Endothelial cell (in vitro differentiated cells): ENCODE measurements at places on chromosomes 6 and 20.

DNA sequence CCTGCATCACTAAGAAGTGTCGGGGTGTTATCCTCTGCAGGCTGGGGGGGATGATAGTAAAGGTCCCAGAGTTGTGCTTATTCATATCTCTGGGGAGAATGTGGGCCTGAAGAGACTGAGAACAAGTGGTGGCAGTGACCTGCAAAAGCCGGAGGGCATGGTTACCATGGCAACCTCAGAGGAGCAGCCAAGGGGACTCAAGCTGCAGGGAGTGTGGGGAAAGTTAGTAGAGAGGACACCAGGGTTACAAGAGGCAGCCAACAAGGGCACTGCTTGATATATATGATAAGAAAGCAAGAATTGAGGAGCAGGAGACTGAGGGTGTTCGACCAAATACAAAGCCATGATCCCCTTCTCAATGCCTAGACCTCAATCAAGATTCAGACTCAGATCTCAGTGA, 46.1 kb downstream of the HLA-F start:
- no peak for DNase-seq

- DNase-seq: peak; percentile 71
These were observed 644 bp downstream of the OARD1 start for GRCh38 chr6:41071501-41071922.

GRCh38 chr6:160464744-160465143, 116.6 kb downstream of the SLC22A3 start:
- no peak for DNase-seq

DNA sequence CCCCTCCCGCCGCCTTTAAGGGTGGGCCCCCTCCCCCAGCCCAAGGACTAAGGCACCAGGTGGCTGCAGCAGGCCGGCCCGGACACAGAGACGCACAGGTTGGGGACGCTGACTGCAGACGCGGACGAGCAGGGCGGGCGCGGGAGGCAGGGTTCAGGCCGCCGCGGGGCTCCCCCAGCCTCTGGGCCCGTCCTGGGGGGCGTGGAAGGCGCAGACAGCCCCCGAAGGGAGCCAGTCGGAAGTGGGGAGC, 9.3 kb downstream of the DUSP15 start:
- no peak for DNase-seq

DNA sequence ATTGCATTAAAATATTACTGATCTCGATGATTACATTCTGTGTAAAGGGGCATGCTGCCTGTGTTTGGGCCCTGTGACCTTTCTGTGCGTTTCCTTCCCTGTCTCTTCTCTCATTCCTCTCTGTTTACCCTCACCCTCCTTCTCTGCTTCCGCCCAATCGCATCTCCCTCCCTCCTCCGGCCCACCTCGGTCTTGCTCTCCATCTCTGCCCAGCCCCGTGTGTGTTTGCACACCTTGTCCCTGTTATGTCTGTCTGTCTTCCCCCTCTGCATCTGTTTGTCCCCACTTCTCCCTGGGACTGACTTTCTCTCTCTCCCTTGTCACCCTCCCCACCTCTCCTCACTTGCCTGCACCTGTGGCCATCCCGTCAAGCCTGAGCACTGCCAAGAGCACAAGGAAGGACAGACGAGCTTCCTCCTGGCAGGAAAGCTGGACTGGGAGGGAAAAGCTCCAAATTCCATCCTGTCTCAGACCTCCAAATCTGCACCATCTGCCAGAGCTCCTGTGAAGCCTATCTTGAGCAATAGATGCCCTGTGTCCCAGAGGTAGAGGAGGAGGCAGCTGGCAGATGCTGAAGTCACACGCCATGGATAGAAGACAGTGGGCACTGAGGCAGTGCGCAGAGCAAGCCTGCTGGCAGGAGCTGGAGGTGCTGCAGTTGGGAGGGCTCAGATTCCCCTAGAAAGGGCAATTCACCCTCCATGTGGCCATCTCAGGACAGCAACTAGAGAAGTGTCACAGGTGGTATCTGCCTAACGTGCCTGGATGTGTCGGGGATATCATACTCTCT, 172.3 kb downstream of the PTPRT start:
- no peak for DNase-seq

DNA sequence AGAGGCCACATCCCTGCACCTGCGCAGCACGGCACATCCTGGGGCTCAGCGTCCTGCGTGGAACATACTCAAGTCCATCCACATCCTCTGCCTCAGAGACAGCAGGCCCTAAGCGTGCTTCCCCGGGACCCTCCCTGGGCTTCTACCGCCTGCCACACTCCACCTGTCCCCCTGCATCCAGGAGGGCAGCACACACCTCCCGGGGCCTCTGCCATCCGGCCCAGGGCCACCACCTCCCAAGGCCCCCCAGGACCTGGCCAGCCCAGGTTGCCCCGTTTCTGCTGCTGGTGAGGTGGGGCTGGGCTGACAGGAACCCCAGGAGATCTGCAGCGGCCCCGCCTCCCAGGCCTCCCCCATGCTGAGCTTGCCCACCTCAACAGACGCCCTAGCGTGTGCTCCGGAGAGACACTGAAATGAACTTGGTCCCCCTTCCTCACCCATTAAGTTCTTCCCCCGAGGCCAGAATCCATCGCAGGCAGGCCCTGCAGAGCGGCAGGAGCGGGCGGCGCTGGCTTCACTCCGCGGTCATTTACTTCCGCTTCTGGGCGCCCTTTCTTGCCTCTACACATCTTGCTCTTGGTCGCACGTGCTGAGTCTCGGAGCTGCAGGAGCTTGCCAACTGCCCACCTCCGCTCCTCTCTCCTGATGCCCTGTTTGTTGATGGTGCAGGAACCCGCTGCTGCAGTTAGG, 235.3 kb downstream of the TAF4 start:
- DNase-seq: no peak

DNA sequence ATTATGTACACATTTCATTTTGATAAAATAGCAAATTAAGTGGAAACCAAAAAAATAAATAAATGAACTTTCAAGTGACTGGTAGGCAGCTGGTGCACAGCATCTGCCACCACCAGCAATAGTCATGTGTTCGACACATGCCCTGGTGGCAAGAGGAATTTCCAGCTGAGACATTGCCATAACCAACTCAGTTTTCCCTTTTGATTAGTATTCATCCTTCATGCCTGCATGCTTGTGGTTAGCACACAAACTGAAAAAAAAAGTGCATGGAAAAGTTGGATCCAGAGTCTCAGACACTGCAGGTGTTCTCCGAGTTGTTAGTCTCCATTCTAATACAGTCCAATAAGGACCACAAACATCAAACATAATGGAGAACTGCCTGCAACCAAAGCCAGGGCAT, 156.0 kb upstream of the SOX4 start:
- no peak for DNase-seq

DNA sequence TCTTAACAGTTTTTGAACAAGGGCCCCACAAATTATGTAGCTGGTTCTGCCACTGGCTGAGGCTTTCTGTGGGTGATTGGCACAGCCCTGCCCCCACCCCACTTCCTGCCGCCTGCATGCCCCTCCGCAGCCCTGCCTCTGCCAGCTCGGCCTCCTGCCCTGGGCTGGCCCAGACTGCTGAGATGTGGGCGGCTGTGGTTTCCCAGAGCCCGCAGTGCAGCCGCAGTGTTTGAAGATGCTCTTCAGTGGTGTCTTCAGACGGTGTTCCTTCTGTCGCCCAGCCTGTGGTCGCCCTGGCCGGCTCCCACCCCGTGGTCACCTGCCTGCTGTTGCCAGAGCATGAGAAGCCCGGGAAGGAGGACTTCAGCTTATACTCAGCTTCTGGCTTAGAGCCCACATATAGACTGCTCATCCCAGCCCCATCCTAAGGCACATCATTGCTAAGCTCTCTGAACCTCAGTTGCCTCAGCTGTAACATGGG, 154.3 kb downstream of the VEGFA start:
- DNase-seq: no peak

DNA sequence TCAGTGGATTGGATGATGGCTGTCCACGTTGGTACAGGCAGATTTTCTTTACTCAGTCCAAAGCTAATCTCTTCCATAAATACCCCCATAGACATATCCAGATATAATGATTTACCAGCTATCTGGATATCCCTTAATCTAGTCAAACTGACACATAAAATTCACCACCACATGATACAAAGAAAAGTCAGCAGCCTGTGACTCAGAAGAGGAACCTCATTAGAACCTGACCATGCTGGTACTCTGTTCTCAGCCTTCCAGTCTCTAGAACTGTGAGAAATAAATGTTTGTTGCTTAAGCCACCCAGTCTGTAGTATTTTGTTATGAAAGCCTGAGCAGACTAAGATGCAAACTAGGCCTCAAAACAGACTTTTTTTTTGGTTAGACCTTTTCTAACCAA, 431.3 kb upstream of the RNF217 start:
- no peak for DNase-seq

DNA sequence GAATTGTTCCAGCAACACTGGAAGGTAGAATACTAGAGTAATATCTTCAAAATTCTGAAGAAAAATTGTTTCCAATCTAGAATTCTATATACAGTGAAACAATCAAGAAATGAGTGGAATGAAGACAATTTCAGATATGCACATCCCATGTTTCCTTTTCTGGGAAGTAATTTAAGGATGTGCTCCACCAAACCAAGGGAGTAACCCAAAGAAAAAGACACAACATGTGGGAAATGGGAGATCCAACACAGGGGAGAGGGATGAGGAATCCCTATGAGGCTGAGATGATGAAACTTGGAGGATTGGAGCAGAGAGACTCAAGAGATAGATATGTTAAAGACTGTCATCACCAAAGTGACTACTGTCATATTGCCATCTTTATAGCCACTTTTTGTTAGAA, 9.8 kb upstream of the RNF24 start:
- DNase-seq: no peak

GRCh38 chr6:101992286-101992685, 598.8 kb downstream of the GRIK2 start:
- no peak for DNase-seq

- no peak for DNase-seq
These were observed 3.3 kb upstream of the PCSK2 start for GRCh38 chr20:17223553-17223952.
